Left lobe of liver (tissue), 2 donors: ENCODE measurements at places on chromosomes 5 and 9. TPM values are rescaled to one million over a fixed set of nuclear protein-coding genes. Genes with fewer than 3 reads are reported as not detected.

Gene SARDH
- 208 TPM for total RNA-seq

Gene SLC34A1
- total RNA-seq = 3.0 TPM

Gene SLC25A48
- total RNA-seq = 5.8 TPM

Gene SLC12A7
- 56.5 TPM for total RNA-seq

Gene FREM1
- total RNA-seq = 0.86 TPM

Gene FOXD4L3
- total RNA-seq = not detected

Gene C5orf34
- total RNA-seq = 0.70 TPM

Gene EQTN
- total RNA-seq = not detected

Gene SCGB3A2
- not detected for total RNA-seq

Gene SLC25A46
- total RNA-seq = 27.3 TPM

Gene ZBTB5
- 5.5 TPM for total RNA-seq

Gene IRX1
- not detected for total RNA-seq

Gene CER1
- total RNA-seq = not detected

Gene DOCK8
- 10.6 TPM for total RNA-seq

Gene ENTPD8
- 9.0 TPM for total RNA-seq

Gene PDE8B
- total RNA-seq = 5.5 TPM

Gene C9orf153
- 0.15 TPM for total RNA-seq

Gene WNT8A
- not detected for total RNA-seq

Gene TXNDC8
- not detected for total RNA-seq

Gene SPTLC1
- total RNA-seq = 11.6 TPM
